ENCODE measurements at places on chromosomes 1 and 21. TPM values are rescaled to one million over a fixed set of nuclear protein-coding genes. Genes with fewer than 3 reads are reported as not detected.

DNA sequence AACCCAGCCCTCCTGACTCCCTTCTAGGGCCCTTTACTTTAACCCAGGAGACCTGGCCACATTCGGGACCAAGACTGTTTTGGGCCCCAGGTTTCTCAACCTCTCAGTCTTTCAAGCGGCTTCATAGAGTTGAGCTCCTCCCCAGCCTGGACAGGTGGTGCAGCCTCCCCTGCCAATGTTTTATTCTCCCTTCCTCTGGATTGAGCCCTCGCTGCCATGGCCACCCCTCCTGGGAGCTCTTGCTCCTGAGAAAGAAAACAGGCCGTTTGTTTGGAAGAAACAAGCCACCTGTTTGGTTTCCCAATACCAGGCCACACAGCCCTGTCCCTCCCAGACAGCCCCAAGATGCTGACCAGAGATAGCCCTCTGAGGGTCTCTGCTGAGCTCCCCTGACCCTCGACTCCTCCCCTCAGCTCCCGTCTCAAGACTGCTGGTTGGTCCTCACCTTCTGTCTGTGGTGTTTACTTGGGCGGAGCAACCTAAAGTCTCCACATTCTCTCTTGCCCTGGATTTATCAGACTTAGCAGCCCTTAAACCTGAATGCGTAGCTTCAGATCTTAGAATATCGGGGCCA, 3.3 kb downstream of the TMEM51 start:
- no peak for DNase-seq

The TNFAIP8L2 gene
- 2.2 TPM for total RNA-seq

DNA sequence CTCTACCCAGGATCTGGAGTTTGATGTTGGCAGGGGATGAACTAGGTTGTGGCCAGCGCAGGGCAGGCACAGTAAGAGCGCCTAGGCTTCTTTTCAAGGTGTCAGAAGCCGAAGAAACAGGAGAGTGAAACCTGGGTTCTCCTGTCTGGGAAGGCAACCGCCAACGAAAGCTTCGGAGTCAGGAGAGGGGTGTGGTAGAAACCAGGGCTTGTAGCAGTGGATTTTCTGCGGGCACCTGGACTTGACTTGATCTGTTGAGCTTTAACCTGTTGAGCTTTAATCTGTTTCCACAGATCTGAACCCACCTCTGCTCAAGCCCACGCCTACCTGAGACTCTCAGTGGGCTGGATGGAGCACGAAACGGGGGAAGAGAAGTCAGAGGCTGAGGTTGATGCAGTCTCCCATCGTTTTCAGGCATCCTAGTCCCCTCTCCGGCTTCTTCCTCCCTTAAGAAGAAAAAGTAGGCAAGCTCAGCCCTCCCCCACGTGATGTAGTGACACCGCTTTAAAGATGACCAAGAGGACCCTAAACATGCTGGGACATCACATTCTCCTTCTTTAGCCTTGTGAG, 9.3 kb downstream of the HLX start:
- no peak for DNase-seq

DNA sequence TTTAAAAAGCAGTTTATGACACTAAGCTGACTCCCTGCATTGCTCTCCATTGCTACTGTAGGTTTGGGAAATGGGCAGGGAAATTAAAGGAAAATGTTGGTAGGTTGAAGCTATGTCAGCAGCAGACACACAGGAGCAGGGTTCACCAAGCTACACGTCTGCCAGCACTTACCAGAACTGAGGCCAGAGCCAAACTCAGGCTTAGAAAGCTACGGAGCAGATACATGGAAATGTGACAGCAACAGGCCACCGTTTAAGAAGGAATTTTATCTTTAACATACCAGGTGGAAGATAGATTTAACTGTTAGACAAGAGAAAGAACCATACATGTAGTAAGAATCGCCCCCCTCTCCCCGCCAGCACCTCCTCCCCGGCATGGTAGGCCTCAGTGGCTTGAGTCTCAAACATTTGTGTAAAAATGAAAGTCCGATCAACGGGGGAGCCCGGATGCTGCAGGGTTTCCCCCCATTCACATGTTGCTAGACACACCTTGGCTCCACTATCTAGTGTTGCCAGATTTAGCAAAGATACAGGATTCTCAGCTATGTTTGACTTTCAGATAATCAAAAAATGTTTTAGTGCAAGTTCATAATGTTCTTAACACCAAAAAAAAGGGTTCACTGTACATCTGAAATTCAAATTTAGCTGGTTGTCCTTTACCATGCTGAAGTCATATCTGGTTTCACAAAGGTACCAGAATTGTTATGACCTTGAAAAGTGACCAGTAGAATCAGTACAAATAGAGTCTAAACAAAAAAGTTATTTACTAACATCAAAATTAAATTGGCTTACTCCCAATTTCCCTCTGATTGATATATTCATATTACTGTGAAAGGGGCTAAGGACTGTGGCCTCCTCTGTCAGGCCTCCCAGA, 6.7 kb downstream of the OR2T11 start:
- DNase-seq: no peak

DNA sequence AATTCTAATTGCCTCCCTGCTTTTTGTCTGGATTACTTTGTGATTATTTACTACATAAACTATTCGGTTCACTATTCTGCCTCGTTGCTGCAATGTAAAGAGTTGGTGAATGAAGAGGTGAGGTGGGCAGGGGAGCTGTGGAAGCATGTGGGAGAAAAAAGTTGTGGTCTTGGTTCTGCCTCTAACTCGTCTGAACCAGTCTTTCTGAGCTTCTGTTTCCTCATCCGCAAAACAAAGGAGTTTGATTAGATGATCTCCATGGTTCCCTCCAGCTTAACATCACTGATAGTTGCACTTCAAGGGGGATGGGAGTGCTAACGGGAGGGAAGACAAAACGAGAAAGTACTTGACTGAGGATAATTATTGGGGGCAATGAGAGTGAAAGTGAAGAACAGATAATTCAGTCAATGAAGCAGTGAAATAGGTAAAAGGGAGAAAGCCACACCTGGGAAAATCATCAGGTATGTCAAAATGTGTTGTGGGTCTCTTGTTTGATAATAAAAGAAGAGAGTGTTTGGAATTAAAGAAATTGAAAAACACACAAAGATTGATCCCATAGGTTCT, 26.2 kb upstream of the UHMK1 start:
- no peak for DNase-seq

- DNase-seq: no peak
Measured at GRCh38 chr21:20108976-20109540, 889.2 kb upstream of the NCAM2 start.

The RNF186 gene
- not detected for total RNA-seq

GRCh38 chr1:17573518-17574041, 34.1 kb downstream of the ARHGEF10L start:
- DNase-seq: no peak

- peak; percentile 36 for DNase-seq
Measured at GRCh38 chr1:208997726-208998312, 585.7 kb upstream of the CAMK1G start.

- no peak for DNase-seq
Measured at GRCh38 chr1:55275151-55275748, 60.1 kb upstream of the USP24 start.

DNA sequence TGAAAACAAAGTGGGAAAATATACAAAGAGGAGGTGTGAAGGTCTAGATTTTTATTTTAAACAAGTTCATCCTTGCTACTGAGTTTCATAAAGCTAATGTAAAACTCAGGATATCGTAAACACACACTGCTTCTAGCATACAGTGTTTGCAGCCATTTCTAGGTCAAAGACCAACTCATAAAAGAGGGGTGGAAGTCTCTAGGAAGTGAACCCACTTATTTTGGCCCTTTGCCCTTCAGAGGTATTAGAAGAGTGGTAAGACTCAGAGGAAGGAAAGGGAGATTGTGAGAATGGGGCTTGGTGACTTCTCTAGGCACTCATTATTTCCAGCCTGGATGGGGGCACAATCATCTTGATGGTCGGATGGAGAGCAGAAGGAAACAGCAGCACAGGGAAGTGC, 91.2 kb downstream of the TNFSF18 start:
- no peak for DNase-seq

- no peak for DNase-seq
Measured at GRCh38 chr1:88061492-88062177, 622.4 kb upstream of the PKN2 start.

DNA sequence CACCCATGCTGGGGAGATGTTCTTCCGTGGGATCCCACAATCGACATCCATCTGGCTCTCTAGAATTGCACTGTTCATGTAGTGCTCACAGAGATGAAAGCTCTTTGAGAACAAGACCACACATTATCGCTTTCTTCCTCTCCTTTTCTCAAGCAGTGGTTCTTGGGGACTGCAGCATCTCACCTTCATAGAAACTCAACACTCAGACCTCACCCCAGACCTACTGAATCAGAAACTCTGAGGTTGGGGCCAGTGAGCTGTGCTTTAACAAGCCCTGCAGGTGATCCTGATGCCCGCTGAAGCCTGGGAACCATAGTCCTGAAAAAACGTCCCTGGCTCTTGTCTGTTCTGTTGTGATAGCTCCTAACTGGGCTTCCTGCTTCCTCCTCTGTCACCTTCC, 251.3 kb upstream of the FGGY start:
- DNase-seq: no peak

- no peak for DNase-seq
Measured at GRCh38 chr1:185421485-185422107, 104.6 kb upstream of the IVNS1ABP start.

DNA sequence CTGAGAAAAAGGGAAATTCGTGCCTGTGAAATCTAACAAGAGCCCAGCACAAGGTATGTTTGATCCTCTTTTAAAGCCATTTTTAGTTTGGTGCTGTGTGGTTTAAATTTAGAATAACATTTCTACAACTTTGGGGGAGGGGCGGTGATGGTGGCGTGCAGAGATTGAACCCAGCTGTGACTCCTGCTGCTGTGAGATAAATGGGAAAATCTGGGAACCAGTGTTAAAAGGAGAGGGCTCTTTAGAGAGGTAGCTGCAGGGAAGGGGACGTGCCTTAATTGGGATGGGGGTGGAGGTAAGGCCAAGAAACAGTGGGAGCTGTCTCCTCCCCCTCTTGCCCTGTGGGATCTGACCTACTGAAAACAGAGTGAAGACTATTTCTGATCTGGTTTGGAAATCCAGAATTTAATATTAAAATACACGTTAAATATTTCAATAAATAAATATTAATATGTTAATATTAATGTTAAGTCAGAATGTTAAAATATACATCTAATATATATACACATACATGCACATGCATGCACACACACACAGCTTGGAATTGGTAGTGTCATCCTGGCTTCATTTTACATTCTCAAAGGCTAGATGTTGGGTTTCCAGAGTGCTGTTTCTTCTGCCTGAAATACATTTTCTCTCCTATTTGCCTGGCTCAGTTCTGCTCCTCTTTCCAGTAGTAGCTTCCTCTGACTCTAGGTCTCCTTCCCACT, 30.1 kb upstream of the DNAJC6 start:
- DNase-seq: no peak

- peak; percentile 24 for DNase-seq
Measured at GRCh38 chr1:160284220-160284781, 632 bp downstream of the PEX19 start.

DNA sequence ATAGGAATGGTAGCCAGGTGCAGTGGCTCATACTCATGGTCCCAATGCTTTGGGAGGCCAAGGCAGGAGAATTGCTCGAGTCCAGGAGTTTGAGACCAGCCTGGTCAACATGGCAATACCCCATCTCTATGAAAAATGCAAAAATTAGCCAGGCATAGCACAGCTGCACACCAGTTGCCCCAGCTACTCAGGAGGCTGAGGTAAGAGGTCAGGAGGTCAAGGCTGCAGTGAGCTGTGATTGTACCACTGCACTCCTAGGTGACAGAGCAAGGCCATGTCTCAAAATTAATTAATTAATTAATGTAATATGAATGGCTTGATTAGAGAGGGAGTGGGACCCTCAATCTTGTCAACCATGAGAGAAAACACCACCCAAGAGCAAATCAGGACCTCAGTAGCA, 198.7 kb upstream of the DUSP10 start:
- no peak for DNase-seq

- DNase-seq: no peak
Measured at GRCh38 chr1:47711184-47711847, 273.5 kb downstream of the FOXD2 start.

The CD52 gene
- total RNA-seq: 2.8 TPM

The PTCH2 gene
- total RNA-seq: 7.2 TPM

DNA sequence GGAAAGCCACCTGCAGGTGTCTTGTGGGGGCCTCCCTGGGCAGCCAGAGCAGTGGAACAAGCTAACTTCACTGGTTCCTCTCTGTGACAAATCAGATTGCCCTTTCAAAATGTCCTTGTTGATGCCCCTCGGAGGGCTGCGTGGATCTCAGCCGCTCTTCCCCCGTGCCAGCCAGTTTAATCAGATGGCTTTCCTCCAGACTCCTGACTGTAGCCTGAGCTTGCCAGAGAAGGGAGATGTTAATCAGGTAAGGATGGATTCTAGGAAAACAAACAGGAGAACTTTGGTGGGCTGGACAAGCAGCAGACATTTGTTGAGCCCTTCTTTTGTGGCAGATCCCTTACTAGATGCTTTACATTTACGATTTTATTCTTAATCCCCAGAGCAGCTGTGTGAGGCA, 88.2 kb downstream of the DMRTA2 start:
- no peak for DNase-seq

- DNase-seq: no peak
Measured at GRCh38 chr1:26016953-26017545, 4.5 kb upstream of the EXTL1 start.

The CFHR3 gene
- total RNA-seq: 0.39 TPM

DNA sequence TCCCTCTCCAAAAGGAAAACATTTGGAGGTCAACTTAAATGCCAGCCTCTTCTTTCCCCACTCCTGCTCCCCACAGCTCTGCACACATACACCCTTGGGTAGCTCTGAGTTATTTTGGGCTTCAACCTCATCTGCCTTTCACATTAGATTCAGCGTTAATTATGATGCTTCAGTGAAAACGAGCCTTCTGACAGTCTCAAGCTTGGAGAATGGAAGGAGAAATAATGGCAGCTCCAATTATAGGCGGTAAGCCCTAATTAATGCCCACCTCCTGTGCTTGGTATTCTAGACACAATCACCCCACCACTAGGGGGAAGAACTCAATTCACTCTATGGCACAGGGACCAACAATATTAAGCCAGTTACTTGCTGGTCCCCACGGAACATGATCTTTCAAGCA, 397.9 kb downstream of the BRINP2 start:
- DNase-seq: no peak

GRCh38 chr1:187477103-187477502, 648.4 kb downstream of the PLA2G4A start:
- no peak for DNase-seq

DNA sequence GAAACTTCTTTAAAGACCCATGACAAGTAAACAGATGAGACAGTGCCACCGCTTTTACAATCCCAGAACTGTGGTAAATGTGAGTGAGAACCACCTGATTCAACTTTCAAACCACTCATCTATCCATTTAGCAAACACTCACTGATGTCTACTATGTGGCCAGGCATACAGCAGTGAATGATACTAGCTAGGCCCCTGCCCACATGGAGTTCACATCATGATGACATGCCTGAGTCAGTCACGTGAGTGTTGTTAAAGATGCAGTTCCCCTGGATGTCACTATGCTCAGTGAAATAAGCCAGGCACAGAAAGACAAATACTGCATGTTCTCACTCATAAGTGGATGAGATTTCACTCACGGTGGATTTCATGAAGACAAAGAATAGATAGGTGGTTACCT, 28.4 kb downstream of the STX6 start:
- no peak for DNase-seq

- no peak for DNase-seq
Measured at GRCh38 chr21:31517664-31518414, 141.7 kb upstream of the SOD1 start.
